Ovary (tissue), 10 donors: ENCODE measurements at places on chromosomes 12 and 14.

GRCh38 chr14:94145902-94146527 lies 16.6 kb upstream of the IFI27L2 start:
- DNase-seq, result no peak

DNA sequence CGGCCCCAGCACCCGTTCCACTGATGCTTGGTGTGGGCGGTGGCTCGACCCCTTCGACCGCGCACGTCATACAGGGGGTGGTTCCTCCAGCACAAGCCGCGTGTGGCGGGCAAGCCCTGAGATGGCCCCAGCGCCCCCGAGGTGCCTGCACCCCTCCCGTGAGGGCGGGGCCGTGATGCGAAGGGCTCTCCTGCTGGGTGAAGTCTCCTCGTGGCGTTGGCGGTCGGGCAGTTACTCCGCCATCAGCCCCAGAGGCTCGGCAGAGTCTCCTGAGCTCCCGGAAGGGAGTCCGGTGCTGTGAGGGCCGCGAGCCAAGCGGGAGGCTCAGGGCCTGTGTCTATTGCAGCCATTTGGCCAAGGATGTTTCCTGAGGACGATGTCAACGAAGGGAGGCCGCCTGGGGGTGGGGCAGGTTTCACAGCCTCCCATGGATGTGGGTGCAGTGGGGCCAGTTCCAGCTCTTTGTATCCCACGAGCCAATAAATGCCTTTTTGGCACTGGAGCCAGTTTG lies 78.1 kb upstream of the GALNT9 start:
- DNase-seq, result no peak

- no peak for DNase-seq
Observed at GRCh38 chr12:24398605-24399004, 449.1 kb upstream of the SOX5 start.

DNA sequence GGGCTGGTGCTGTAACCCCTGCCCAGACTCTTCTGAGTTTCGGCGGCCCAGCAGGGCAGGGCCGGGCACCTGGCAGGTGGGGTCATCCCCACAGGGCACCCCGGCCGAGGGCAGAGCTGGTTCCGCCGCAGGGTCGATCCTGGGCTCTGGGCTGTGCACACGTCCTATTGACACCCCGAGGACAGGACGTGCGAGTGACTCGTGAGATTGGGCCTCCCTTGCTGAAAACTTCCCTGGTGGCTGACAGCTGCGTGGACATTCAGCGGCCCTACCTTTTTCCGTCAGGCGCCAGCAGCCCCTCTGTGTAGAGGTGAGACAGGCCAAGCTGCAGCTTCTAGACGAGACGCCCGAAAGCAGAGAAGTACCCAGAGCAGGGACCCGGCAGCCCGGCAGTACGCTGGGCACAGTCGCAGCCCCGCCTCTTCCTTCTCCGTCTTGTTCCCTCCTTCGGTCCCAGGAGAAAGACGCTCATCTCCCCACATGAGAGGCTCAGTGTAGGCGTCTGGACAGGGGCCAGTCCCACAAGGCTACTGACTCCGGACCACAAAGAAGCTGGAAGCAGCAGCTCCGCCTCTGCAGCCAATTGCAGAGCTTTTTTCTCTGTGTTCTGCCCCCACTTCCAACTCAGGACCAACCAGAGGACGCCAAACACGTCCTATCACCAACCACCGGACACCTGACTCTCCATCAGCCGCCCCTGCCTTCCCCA lies at the start of gene LRCOL1:
TSS of gene LRCOL1 (minus strand) at position 532 of the 709 bp plus-strand sequence. CDS start 4,331 bp downstream, outside the sequence.
- DNase-seq, result no peak

GRCh38 chr12:23098110-23098509 lies 473.1 kb downstream of the ETNK1 start:
- DNase-seq, result no peak

- DNase-seq, result peak; percentile 47
Observed at GRCh38 chr12:45292486-45293195, 76.7 kb downstream of the ANO6 start.
